Mesenchymal stem cell (in vitro differentiated cells and primary cell): ENCODE measurements at places on chromosomes 2 and 18.

- H3K4me1 ChIP-seq: no peaks in the 10 kb centered on the region
- peak overlapping the region; percentile 75 for H3K4me3 ChIP-seq
- H3K27me3 ChIP-seq: no peaks in the 10 kb centered on the region
Measured at GRCh38 chr2:45610281-45611019, 617 bp downstream of the SRBD1 start.

DNA sequence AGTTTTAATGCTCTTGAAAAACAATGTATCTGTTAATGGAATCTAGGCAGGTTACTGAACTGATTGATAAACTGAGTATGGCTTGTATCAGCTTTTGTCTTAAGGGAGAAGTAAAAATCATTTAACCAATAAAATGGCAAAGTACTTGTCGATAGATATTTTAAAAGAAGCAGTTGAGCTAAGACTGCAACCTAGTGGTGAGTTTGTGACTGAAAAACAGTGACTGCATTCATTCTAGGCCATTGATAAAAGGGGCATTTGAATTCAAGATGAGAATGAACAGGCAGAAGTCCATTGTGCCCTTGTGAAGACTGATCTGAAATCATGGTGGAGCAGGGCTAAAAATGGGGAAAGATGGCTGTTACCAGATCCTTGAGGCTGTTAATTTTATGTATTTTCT, 59.4 kb upstream of the MSTN start:
- no peak overlapping the region for H3K4me3 ChIP-seq
- H3K36me3 ChIP-seq: no peaks in the 10 kb centered on the region
- peak; percentile 29 for DNase-seq
- no peaks in the 10 kb centered on the region for H3K4me1 ChIP-seq

GRCh38 chr2:161033059-161033660, 127.1 kb upstream of the TANK start:
- H3K27ac ChIP-seq: no peak overlapping the region
- peaks cover 3% of the 10 kb centered on the region for H3K4me1 ChIP-seq
- no peak overlapping the region for H3K4me3 ChIP-seq
- H3K27me3 ChIP-seq: no peaks in the 10 kb centered on the region

GRCh38 chr2:203498161-203498560, 36.9 kb downstream of the RAPH1 start:
- no peaks in the 10 kb centered on the region for H3K4me1 ChIP-seq
- H3K27ac ChIP-seq: no peak overlapping the region
- H3K4me3 ChIP-seq: no peak overlapping the region
- H3K27me3 ChIP-seq: no peaks in the 10 kb centered on the region
- peak; percentile 81 for DNase-seq
- peaks cover 18% of the 10 kb centered on the region for H3K36me3 ChIP-seq

GRCh38 chr2:40746191-40746590, 294.3 kb upstream of the SLC8A1 start:
- H3K4me1 ChIP-seq: no peaks in the 10 kb centered on the region
- no peak overlapping the region for H3K4me3 ChIP-seq
- H3K27ac ChIP-seq: no peak overlapping the region
- no peaks in the 10 kb centered on the region for H3K27me3 ChIP-seq
- no peak for DNase-seq

DNA sequence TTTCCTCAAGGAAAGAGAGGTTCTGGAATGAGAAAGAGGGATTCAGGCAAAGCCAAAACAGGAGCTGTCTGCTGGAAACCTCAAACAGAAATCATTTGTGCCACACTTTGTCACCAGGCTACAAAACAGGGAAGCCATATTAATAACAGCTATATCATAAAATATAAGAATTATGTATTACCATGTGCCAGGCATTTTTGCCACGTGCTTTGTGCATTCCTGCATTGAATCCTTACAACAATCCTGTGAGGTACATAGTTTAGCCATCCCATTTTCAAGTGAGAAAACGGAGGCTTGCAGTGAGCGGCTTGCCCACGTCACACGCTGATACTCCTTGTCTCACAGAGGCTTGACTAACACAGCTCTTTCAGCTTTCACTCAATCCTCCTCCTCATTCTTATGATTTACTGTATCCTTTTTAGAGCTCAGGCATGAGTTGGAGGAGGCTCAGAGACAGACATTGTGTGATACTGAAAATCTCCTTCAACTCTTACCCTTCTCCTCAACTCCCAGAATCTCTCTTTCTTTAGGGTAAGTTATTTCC, 148.4 kb upstream of the MEX3C start:
- no peak overlapping the region for H3K4me3 ChIP-seq
- H3K27ac ChIP-seq: no peak overlapping the region
- peaks cover 2% of the 10 kb centered on the region for H3K4me1 ChIP-seq
- H3K27me3 ChIP-seq: no peaks in the 10 kb centered on the region
- no peaks in the 10 kb centered on the region for H3K36me3 ChIP-seq
- DNase-seq: no peak

DNA sequence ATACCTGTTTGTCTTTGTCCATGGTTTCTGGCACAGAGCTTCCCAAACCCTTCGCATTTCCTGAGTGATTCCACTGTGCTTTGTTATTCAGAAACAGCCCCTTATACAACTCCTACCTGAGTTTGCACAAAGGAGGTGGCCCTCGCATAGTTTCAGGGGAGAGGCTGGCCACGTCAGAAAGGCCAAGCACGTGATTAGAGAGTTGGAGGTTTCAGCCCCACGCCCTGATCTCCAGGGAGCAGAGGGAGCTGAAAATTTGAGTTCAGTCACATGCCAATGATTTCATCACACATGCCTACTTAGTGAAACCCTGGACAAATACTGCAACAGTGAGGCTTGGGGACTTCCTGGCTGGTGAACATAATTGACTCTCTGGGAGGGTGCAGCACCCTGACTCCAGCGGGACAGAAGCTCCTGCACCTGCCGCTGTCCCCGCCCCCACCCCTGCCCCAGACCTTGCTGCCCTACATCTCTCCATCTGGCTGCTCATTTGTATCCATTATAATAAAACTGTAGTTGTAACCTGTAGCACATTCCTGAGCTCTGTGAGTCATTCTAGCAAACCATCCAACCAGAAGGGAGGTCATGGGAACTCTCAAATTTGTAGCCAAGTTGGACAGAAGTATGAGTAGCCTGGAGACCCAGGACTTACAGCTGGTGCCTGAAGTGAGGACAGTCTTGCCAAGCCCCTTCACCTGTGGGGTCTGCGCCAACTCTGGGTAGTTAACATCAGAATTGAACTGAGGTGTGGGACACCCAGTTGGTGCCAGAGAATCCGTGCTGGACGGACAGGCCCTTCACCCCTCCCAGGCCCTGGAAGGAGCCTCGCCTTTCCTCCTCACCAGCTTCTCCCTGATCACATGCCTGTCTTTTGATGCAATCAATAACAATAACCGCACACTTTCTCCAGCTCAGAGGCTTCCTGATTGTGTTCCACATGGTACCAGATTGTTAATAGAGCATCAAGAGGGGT, 224.3 kb downstream of the ANAPC1 start:
- peaks cover 21% of the 10 kb centered on the region for H3K4me1 ChIP-seq
- peak; percentile 71 for DNase-seq
- H3K27ac ChIP-seq: peak overlapping the region; percentile 23
- H3K36me3 ChIP-seq: no peaks in the 10 kb centered on the region
- H3K4me3 ChIP-seq: no peak overlapping the region
- H3K27me3 ChIP-seq: no peaks in the 10 kb centered on the region

DNA sequence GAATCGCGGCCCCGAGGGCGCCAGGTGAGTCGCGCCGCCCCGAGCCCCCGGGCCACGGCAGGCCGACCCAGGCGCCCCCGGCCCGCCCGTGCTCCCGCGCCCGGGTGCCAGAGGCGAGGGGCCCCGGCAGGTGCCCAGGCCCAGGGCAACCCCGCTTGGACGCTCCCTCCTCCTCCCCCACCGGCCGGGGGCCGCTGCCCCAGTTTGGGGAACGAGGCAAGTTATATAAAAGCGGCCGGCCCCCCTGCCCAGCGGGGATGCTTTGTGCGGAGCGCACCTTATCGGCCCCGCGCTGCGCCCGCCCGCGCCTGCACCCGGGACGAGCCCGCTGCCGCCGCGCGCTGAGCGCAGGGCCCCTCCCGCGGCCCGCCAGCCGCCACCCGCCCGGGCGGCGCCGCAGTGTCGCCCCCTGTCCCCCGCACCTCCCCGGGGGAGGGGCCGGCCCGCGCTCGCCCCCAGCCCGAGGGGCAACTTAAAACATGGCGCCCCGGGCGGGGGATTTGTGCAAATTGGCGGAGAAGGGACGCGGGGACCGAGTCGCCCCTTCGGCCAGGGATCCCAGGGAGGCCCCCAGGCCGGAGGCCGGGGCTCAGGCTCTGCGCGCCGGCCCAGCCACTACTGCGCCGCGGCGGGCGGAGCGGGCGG, 639 bp downstream of the EPB41L3 start:
- H3K27ac ChIP-seq: no peak overlapping the region
- H3K27me3 ChIP-seq: no peaks in the 10 kb centered on the region
- H3K36me3 ChIP-seq: no peaks in the 10 kb centered on the region

DNA sequence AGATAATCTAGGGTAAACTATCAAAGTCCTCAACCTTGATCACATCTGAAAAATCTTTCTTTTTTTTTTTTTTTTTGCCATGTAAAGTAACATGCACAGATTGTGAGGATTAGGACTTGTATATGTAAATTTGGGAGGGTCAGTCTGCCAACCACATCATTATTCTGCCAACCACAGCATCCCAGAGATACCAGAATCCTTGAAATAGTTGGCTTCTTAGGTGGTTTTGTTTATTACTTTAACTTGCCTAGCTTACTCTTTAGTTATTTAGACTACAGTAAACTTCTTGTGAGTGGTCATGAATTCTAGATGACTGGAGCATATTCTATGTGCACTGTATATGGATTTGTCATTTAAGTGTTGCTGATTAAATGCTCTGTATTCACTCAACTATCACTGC, 242.1 kb upstream of the RBMS1 start:
- H3K4me1 ChIP-seq: no peaks in the 10 kb centered on the region
- no peak for DNase-seq
- no peaks in the 10 kb centered on the region for H3K27me3 ChIP-seq
- no peaks in the 10 kb centered on the region for H3K36me3 ChIP-seq

GRCh38 chr2:12759248-12759647, 42.5 kb downstream of the TRIB2 start:
- no peaks in the 10 kb centered on the region for H3K36me3 ChIP-seq
- peaks cover 2% of the 10 kb centered on the region for H3K4me1 ChIP-seq
- peak; percentile 94 for DNase-seq
- H3K4me3 ChIP-seq: no peak overlapping the region
- no peaks in the 10 kb centered on the region for H3K27me3 ChIP-seq

- no peak overlapping the region for H3K27ac ChIP-seq
- no peaks in the 10 kb centered on the region for H3K36me3 ChIP-seq
- no peak for DNase-seq
Measured at GRCh38 chr2:66748939-66749338, 314.0 kb downstream of the MEIS1 start.

DNA sequence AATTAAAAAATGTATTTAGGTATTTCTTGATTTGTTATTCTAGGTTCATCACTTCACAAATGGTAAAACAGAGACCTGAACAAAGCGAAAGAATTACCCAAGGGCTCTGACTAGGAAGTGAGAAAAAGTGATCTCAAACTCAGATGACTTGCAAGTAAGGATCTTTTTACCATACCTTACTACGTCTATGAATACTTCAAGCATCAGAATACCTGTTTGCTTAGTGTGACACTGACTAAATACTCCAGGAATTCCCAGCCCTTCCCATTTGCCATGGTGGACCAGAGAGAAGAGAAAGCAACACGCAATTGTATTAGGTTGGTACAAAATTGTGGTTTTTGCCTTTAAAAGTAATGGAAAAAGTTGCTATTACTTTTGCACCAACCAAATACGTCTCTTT, 35.8 kb upstream of the FIGN start:
- no peak for DNase-seq
- H3K4me1 ChIP-seq: no peaks in the 10 kb centered on the region
- H3K4me3 ChIP-seq: no peak overlapping the region

- no peaks in the 10 kb centered on the region for H3K36me3 ChIP-seq
- H3K4me1 ChIP-seq: no peaks in the 10 kb centered on the region
- no peak for DNase-seq
- H3K27me3 ChIP-seq: no peaks in the 10 kb centered on the region
- H3K27ac ChIP-seq: no peak overlapping the region
Measured at GRCh38 chr18:38616306-38616705, 1050.7 kb upstream of the CELF4 start.

DNA sequence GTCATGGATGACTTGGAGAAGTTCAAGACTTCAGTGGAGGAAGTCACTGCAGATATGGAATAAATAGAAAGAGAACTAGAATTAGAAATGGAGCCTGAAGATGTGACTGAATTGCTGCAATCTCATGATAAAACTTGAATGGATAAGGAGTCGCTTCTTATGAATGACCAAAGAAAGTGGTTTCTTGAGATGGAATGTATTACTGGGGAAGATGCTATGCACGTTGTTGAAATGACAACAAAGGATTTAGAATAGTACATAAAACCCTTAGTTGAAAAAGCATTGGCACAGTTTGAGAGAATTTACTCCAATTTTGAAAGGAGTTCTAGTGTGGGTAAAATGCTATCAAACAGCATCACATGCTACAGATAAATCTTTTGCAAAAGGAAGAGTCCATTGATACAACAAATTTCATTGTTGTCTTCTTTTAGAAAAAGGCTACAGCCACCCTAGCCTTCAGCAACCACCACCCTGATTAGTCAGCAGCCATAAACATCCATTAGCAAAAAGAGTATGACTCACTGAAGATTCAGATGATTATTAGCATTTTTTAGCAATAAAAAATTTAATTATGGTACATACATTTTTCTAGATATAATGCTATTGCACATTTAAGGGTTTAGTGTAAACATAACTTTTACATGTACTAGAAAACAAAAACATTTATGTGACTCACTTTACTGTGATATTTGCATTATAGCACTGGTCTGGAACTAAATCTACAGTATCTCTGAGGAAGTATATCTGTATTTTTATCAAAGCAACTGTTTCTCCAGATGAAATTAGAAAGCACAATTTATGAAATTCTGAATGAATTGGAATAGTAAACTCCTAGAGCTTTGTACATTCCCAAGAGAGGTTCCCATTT, 110.5 kb upstream of the TACR1 start:
- H3K27me3 ChIP-seq: no peaks in the 10 kb centered on the region
- H3K4me1 ChIP-seq: no peaks in the 10 kb centered on the region
- no peak overlapping the region for H3K4me3 ChIP-seq
- no peak overlapping the region for H3K27ac ChIP-seq
- DNase-seq: peak; percentile 56

DNA sequence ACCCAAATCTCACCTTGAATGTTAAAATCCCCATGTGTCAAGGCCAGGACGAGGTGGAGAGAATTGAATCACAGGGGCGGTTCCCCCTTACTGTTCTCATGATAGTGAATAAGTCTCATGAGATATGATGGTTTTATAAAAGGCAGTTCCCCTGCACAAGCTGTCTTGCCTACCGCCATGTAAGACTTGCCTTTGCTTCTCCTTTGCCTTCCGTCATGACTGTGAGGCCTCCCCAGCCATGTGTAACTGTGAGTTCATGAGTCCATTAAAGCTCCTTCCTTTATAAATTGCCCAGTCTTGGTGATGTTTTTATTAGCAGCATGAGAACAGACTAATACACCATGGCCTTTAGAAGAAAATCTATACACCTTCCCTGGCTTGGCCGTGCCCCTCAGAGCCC, 7.4 kb upstream of the MBP start:
- no peaks in the 10 kb centered on the region for H3K36me3 ChIP-seq
- H3K4me3 ChIP-seq: no peak overlapping the region
- no peak for DNase-seq
- H3K27me3 ChIP-seq: no peaks in the 10 kb centered on the region
- no peak overlapping the region for H3K27ac ChIP-seq

- H3K36me3 ChIP-seq: peaks cover 27% of the 10 kb centered on the region
- H3K4me1 ChIP-seq: peaks cover 8% of the 10 kb centered on the region
- H3K27me3 ChIP-seq: no peaks in the 10 kb centered on the region
- no peak for DNase-seq
- no peak overlapping the region for H3K27ac ChIP-seq
Measured at GRCh38 chr2:33272001-33272400, 204.4 kb upstream of the RASGRP3 start.

- H3K27me3 ChIP-seq: no peaks in the 10 kb centered on the region
- H3K4me3 ChIP-seq: no peak overlapping the region
- no peak overlapping the region for H3K27ac ChIP-seq
- H3K4me1 ChIP-seq: no peaks in the 10 kb centered on the region
- H3K36me3 ChIP-seq: no peaks in the 10 kb centered on the region
Measured at GRCh38 chr2:41294331-41294730, 753.5 kb upstream of the PKDCC start.
